ENCODE measurements at places on chromosomes 1 and 21. TPM values are rescaled to one million over a fixed set of nuclear protein-coding genes. Genes with fewer than 3 reads are reported as not detected.

DNA sequence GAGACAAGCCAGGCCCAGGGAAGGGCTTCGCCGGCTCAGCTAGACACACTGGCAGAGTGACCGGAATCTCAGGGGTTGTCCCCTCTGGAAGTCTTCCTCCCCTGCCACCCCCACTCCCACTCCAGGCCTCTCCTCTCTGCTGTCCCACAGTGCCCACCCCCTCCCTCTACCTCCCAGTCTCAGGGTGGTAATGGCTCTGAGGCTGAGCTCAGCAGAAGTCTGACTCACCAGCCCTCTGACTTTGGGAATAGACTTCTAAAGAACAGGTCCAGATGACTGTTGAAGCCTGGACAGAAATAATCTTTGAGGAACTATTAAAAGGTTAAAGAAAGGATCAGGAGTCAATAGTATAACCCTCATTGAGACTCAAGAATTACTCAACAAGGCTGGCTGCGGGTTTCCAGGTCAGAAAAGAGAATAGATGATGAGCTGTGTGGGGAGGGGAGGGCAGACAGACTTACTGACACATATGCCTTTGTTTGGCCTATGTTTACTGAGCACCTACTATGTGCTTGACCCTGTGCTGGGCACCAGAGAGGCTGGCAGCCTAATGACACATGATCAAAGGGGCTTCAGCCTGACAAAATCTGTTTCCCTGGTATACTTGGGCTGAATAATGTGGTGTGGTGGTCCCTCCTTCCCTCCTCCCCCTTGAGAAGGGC, 8.2 kb downstream of the HCRTR1 start:
- peaks cover 41% of the 10 kb centered on the region for H3K36me3 ChIP-seq
- no peaks in the 10 kb centered on the region for H3K27me3 ChIP-seq
- H3K4me3 ChIP-seq = no peak overlapping the region
- no peak overlapping the region for H3K27ac ChIP-seq
- H3K4me1 ChIP-seq = no peaks in the 10 kb centered on the region
- no peak for DNase-seq

DNA sequence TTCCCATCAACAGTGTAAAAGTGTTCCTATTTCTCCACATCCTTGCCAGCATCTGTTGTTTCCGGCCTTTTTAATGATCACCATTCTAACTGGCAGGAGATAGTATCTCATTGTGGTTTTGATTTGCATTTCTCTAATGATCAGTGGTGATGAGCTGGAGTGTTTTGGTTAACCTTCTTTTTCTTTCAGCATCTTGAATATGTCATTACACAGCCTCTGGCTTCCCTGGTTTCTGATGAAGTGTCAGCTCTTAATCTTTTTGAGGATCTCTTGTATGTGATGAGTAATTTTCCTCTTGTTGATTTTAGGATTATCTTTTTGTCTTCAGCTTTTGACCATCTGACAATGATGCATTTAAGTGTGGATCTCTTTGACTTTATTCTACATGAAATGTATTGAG, 133.2 kb upstream of the GRIK3 start:
- H3K27ac ChIP-seq = no peak overlapping the region
- no peaks in the 10 kb centered on the region for H3K36me3 ChIP-seq
- no peaks in the 10 kb centered on the region for H3K27me3 ChIP-seq
- H3K4me3 ChIP-seq = no peak overlapping the region
- no peaks in the 10 kb centered on the region for H3K4me1 ChIP-seq
- DNase-seq = no peak

- H3K36me3 ChIP-seq = no peaks in the 10 kb centered on the region
- DNase-seq = no peak
- H3K27ac ChIP-seq = no peak overlapping the region
Observed at GRCh38 chr1:186304982-186305949, 69.8 kb downstream of the TPR start.

- H3K4me3 ChIP-seq = no peak overlapping the region
- no peak overlapping the region for H3K27ac ChIP-seq
- H3K4me1 ChIP-seq = peaks cover 23% of the 10 kb centered on the region
- H3K36me3 ChIP-seq = no peaks in the 10 kb centered on the region
- no peaks in the 10 kb centered on the region for H3K27me3 ChIP-seq
Observed at GRCh38 chr1:185648858-185649589, 85.2 kb upstream of the HMCN1 start.

DNA sequence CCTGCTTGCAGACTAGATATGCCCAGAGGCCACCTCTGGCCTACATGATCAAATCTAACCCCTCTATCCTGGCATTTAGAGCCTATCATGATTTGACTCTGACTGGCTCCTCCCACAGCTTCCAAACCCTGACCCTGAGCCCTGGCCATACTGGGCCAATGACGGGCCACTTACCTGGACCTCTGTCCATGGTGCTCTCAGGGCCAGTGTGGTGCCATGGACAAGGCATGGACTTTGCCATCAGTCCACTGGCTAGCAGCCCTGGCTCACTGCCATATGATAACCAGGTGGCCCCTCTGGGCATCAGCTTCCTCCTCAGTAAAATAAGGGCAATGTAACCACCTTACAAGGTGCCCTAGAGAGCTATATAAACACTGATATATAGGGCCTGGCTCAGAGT, 713.4 kb downstream of the PTPRU start:
- no peak for DNase-seq
- H3K27me3 ChIP-seq = peaks cover 10% of the 10 kb centered on the region
- H3K27ac ChIP-seq = no peak overlapping the region
- no peaks in the 10 kb centered on the region for H3K36me3 ChIP-seq

- H3K36me3 ChIP-seq = peaks cover 5% of the 10 kb centered on the region
- DNase-seq = peak; percentile 30
- peak overlapping the region; percentile 75 for H3K4me3 ChIP-seq
- H3K27ac ChIP-seq = peak overlapping the region; percentile 95
- no peaks in the 10 kb centered on the region for H3K27me3 ChIP-seq
Observed at GRCh38 chr1:3899754-3900149, 320 bp downstream of the C1orf174 start.

DNA sequence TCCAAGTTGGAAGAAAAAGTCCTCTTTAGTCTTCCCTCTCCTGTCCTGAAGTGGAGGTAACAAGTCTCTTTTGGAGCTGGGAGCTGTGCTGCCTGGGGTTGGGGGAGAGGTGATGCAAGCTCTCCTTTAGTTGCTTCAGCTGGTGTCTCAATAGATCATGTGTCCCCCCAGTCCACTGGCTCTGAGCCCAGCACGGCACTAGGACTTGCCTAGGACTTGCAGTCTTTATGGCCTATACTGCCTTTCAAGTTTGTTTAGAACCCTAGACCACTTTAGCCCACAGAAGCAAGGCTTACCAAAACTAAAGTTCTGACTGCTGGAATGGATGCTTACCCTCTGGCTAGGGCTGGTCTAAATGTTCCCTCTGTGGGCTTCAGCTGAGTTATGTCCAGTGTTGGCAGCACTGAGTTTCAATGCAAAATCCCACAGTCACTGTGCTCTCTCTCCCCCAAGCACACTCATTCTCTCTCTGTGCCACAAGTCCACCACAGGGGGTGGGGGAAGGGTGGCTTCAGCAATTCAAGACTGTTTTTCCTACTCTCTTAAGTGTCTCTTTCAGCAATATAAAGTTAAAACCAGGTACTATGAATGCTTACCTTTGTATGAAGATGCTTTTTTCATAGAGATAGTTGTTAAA, 185.0 kb downstream of the DNAH14 start:
- H3K4me3 ChIP-seq = no peak overlapping the region
- H3K36me3 ChIP-seq = no peaks in the 10 kb centered on the region
- DNase-seq = no peak
- no peaks in the 10 kb centered on the region for H3K27me3 ChIP-seq
- H3K4me1 ChIP-seq = no peaks in the 10 kb centered on the region

- H3K27ac ChIP-seq = peak overlapping the region; percentile 80
- H3K36me3 ChIP-seq = no peaks in the 10 kb centered on the region
- H3K4me1 ChIP-seq = peaks cover 71% of the 10 kb centered on the region
- DNase-seq = peak; percentile 46
- H3K27me3 ChIP-seq = no peaks in the 10 kb centered on the region
Observed at GRCh38 chr1:206953126-206953525, 6.9 kb upstream of the PIGR start.

GRCh38 chr1:46169811-46170454, 5.0 kb upstream of the TSPAN1 start:
- no peak overlapping the region for H3K4me3 ChIP-seq
- H3K27ac ChIP-seq = no peak overlapping the region
- peaks cover 3% of the 10 kb centered on the region for H3K4me1 ChIP-seq
- H3K27me3 ChIP-seq = peaks cover 13% of the 10 kb centered on the region
- H3K36me3 ChIP-seq = no peaks in the 10 kb centered on the region
- DNase-seq = no peak

GRCh38 chr1:201356701-201357100, 20.8 kb downstream of the TNNT2 start:
- no peak overlapping the region for H3K4me3 ChIP-seq
- DNase-seq = no peak
- no peak overlapping the region for H3K27ac ChIP-seq
- no peaks in the 10 kb centered on the region for H3K36me3 ChIP-seq
- H3K4me1 ChIP-seq = peaks cover 7% of the 10 kb centered on the region
- H3K27me3 ChIP-seq = peaks cover 10% of the 10 kb centered on the region

- H3K4me3 ChIP-seq = no peak overlapping the region
- H3K36me3 ChIP-seq = no peaks in the 10 kb centered on the region
- peaks cover 3% of the 10 kb centered on the region for H3K4me1 ChIP-seq
- H3K27me3 ChIP-seq = no peaks in the 10 kb centered on the region
- DNase-seq = peak; percentile 20
- no peak overlapping the region for H3K27ac ChIP-seq
Observed at GRCh38 chr1:15277447-15277838, 30.4 kb downstream of the FHAD1 start.

- H3K27ac ChIP-seq = no peak overlapping the region
- H3K4me3 ChIP-seq = no peak overlapping the region
- peaks cover 63% of the 10 kb centered on the region for H3K36me3 ChIP-seq
- H3K27me3 ChIP-seq = no peaks in the 10 kb centered on the region
- H3K4me1 ChIP-seq = no peaks in the 10 kb centered on the region
Observed at GRCh38 chr1:155816351-155816750, 40.7 kb downstream of the GON4L start.

DNA sequence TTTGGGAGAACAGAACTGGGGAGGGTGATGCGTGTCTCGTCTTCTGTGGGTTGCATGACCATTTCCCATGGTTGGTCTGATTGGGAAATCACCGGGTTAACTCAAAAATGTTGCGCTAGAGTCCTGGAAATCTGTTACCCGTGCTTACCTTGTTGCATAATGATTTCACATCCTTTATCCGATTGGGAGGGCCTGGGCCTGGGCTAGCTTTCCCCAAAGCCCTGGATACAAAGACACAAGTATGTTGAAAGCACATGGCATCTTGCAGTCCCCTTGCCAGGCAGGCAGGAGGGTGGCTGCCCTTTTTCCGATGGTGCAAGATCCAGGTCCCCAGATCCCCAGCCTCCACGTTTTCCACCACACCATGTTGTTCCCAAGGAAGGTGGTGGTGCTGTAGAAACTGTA, 582 bp downstream of the TRPM2 start:
- no peak overlapping the region for H3K4me3 ChIP-seq
- H3K27me3 ChIP-seq = peaks cover 30% of the 10 kb centered on the region
- H3K4me1 ChIP-seq = no peaks in the 10 kb centered on the region
- no peak for DNase-seq

GRCh38 chr1:30379684-30380624, 343.4 kb downstream of the MATN1 start:
- no peak overlapping the region for H3K4me3 ChIP-seq
- H3K4me1 ChIP-seq = peaks cover 15% of the 10 kb centered on the region
- peaks cover 9% of the 10 kb centered on the region for H3K27me3 ChIP-seq

RYR2 gene
- 4.3 TPM for polyA plus RNA-seq

CR1L gene
- polyA plus RNA-seq = 0.45 TPM

ANP32E gene
- 45.8 TPM for polyA plus RNA-seq

ASTN1 gene
- polyA plus RNA-seq = 3.0 TPM

PIGV gene
- 15.6 TPM for polyA plus RNA-seq

ATAD3C gene
- 1.0 TPM for polyA plus RNA-seq

CFHR5 gene
- polyA plus RNA-seq = not detected

PARS2 gene
- polyA plus RNA-seq = 7.3 TPM

TMEM200B gene
- polyA plus RNA-seq = 5.9 TPM

Measured in large intestine (tissue), 12 donors.